ENCODE measurements at places on chromosomes 5 and 9.

- no peak overlapping the region for H3K27ac ChIP-seq
- DNase-seq, result no peak
- no peak overlapping the region for H3K4me3 ChIP-seq
- H3K36me3 ChIP-seq, result no peaks in the 10 kb centered on the region
- no peaks in the 10 kb centered on the region for H3K27me3 ChIP-seq
Measured at GRCh38 chr5:94391996-94392395, 226.4 kb downstream of the KIAA0825 start.

DNA sequence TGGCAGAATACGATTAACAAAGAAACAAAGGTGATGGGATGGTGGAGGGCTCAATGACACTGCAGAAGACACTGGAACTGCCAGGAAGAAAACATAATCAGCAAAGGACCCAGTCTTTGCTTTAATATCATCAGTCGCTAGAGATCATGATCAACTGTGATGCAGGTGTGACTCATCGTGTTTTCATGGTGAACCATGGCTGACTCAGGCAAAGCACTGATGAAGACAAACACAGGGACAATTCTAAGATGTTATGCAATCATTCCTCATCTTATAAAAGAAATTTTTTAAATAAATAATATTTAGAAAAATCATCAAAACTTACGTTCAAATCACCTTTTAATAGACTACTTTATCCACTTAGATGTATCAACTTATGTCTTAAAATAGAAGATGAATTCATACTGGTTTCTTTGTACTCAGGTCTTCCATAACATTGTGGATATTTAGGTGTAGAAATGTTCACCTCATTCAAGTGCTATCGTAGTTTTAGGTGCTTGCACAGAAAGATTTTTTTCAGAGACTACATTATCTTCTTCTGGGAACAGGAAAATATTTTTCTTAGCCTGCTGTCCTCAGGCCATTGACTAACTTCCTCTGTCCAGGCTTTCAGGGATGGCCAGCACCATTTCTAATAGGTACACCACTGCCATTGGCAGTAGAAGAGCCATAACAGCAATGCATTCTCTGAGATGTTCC, 673.4 kb upstream of the MEF2C start:
- no peak for DNase-seq
- H3K36me3 ChIP-seq, result no peaks in the 10 kb centered on the region
- H3K4me3 ChIP-seq, result no peak overlapping the region
- no peaks in the 10 kb centered on the region for H3K4me1 ChIP-seq
- H3K27ac ChIP-seq, result no peak overlapping the region

DNA sequence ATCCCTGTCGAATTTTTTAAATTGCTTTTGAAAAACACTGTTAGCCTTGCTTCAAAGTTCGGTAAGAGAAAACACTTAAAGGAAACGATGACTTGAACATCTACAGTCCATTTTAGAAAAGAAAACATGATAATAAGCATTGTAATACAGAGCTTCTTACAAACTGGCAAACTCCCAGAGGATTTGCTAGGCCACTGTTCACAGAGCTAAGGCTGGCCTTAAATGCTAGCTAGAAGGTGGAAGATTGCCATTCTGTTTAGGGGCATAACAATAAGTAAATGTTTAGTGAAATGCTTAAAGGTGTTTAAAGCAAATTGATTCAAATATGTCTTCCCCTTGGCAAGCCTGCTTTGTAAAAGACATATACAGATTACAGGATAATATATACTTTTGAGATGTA, 169.6 kb downstream of the TLE4 start:
- H3K4me3 ChIP-seq, result no peak overlapping the region
- no peaks in the 10 kb centered on the region for H3K4me1 ChIP-seq

DNA sequence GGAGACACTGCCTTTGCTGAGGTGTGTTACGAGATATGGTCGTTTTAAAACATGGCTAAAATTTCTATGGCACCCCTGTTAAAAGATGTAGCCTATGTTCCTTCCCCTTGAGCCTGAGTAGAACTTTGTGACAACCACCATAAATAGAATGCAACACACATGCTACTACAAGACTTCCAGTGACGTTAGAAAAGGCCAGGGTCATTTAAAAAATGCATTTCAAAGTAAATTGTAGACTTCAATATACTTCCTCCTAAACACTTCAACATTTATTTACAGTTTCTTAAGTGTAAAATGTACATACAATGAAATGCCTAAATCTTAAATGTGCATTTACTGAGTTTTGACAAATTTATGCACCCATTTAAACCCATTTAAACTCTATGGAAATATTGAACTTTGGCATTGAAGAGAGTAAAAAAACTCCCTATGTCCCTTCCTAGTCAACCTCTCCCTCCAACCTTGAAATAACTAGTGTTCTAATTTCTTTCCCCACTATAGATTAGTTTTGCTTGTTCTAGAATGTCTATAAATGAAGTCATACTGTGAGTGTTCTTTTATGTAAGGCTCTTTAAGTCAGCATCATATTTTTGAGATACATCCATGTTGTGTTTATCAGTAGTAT, 160.5 kb downstream of the SLC12A2 start:
- no peaks in the 10 kb centered on the region for H3K36me3 ChIP-seq
- no peaks in the 10 kb centered on the region for H3K27me3 ChIP-seq
- DNase-seq, result no peak
- no peaks in the 10 kb centered on the region for H3K4me1 ChIP-seq
- no peak overlapping the region for H3K4me3 ChIP-seq

- H3K27me3 ChIP-seq, result no peaks in the 10 kb centered on the region
- DNase-seq, result no peak
- no peaks in the 10 kb centered on the region for H3K4me1 ChIP-seq
- H3K4me3 ChIP-seq, result no peak overlapping the region
- H3K36me3 ChIP-seq, result no peaks in the 10 kb centered on the region
- no peak overlapping the region for H3K27ac ChIP-seq
Measured at GRCh38 chr5:180421672-180422071, 68.5 kb upstream of the GFPT2 start.

DNA sequence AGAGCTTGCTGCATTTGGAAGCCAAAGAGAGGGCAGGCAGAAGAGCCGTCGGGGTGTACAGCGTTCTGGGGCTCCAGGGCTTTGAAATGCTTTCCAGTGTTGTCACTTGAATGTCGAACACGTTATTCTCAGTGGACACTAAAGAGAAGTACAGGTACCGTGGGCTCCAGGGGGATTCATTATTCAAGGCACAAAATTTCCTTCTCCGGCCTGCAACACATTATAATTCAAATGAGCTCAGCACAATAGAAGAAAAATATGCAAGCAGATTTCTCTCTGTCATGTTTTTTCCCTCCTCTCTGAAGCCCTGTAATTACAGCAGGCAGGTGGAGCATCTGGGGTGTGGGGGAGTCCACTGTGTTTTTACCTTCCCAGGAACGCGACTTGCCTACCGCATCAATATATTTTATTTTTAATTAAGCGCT, 293.1 kb downstream of the ZSWIM6 start:
- H3K36me3 ChIP-seq, result no peaks in the 10 kb centered on the region
- H3K4me3 ChIP-seq, result no peak overlapping the region
- no peaks in the 10 kb centered on the region for H3K4me1 ChIP-seq
- H3K27ac ChIP-seq, result no peak overlapping the region
- DNase-seq, result no peak

DNA sequence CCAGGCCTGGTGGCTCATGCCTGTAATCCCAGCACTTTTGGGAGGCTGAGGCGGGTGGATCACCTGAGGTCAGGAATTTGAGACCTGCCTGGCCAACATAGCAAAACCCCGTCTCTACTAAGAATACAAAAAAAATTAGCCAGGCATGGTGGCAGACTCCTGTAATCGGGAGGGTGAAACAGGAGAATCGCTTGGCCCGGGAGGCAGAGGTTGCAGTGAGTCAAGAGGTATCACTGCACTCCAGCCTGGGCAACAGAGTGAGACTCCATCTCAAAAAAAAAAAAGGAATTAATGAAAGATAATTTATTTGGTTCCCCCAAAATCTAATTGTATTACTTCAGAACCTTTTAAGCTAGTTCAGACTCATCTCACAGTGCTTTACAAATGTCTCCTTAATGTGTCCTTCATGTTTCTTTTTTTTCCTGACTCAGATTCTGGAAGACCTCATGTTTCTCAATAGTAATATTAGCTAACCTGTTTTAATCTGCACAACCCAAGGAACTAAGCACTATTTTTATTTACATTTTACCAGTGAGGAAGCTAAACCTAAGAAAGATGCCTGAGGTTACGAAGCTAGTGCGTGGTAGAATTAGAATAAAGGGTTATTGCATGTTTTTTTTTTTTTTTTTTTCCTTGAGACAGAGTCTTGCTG, 15.1 kb downstream of the FAF2 start:
- H3K4me1 ChIP-seq, result no peaks in the 10 kb centered on the region
- H3K4me3 ChIP-seq, result no peak overlapping the region
- H3K27me3 ChIP-seq, result no peaks in the 10 kb centered on the region
- H3K27ac ChIP-seq, result no peak overlapping the region
- no peak for DNase-seq
- H3K36me3 ChIP-seq, result peaks cover 26% of the 10 kb centered on the region

GRCh38 chr9:130693101-130693425, 517 bp upstream of the EXOSC2 start:
- peaks cover 33% of the 10 kb centered on the region for H3K4me1 ChIP-seq
- no peaks in the 10 kb centered on the region for H3K27me3 ChIP-seq
- no peak for DNase-seq
- H3K36me3 ChIP-seq, result peaks cover 30% of the 10 kb centered on the region

GRCh38 chr5:124262991-124263571, 483.4 kb downstream of the ZNF608 start:
- no peaks in the 10 kb centered on the region for H3K36me3 ChIP-seq
- H3K4me1 ChIP-seq, result no peaks in the 10 kb centered on the region
- no peak overlapping the region for H3K4me3 ChIP-seq
- no peak for DNase-seq

DNA sequence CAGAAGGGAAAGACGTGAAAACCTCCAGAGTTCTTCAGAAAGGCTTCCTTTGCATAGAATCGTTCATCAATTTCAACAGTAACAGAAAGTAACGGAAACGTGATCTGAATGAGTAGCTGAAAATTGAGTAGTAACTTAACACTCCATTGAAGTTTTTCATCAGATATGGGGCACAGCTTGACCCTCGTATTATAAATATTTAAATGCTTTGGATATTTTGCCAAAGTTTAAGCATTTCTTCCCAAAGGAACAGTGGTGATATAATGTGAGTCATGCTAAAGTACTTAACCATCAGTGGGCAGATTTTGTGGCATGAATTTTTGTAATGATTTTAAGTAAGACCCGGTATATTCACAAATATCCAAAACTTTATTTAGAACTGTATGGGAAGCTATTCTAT, 67.4 kb upstream of the ADAMTS19 start:
- H3K27ac ChIP-seq, result no peak overlapping the region
- no peaks in the 10 kb centered on the region for H3K27me3 ChIP-seq
- no peaks in the 10 kb centered on the region for H3K36me3 ChIP-seq
- no peaks in the 10 kb centered on the region for H3K4me1 ChIP-seq
- DNase-seq, result no peak

DNA sequence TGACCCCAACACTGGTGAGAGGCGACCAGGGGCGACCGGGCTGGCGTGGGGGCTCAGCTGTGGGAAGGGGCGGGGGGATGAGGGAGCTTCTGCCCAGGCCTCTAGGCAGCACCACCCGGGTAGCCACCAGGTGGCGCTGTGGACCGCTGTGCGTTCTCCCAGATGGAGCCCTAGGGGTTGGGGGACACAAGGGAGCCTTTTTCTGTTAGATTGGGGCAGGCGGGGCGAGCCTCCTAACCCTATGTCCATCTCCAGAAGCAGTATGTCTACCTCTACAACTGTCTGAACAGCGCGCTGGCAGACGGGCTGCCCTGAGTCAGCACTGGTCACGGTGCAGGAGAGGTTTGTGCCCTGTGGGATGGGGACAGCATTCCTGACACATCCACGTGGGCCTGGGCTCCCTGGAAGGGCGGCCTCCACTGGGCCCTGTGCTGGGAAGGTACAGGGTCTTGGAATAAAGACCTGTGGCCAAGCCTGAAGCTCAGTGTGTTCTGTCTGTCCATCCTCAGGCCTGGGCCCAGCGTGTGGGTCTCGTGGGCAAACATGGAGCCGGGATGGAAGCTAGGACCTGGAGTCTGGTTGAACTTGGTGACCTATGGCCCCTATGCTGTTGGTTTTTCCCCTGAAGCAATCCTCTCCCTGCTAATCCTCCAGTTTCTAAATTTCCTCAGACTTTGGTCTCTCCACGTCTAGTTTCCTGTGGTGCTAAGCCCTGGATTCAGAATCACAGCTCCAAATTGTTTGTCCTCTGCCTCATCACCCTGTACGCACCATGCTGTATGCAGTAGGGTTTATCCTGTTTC, 23.1 kb upstream of the SPTLC1 start:
- no peaks in the 10 kb centered on the region for H3K36me3 ChIP-seq
- H3K4me1 ChIP-seq, result peaks cover 16% of the 10 kb centered on the region
- H3K4me3 ChIP-seq, result no peak overlapping the region
- DNase-seq, result peak; percentile 77

DNA sequence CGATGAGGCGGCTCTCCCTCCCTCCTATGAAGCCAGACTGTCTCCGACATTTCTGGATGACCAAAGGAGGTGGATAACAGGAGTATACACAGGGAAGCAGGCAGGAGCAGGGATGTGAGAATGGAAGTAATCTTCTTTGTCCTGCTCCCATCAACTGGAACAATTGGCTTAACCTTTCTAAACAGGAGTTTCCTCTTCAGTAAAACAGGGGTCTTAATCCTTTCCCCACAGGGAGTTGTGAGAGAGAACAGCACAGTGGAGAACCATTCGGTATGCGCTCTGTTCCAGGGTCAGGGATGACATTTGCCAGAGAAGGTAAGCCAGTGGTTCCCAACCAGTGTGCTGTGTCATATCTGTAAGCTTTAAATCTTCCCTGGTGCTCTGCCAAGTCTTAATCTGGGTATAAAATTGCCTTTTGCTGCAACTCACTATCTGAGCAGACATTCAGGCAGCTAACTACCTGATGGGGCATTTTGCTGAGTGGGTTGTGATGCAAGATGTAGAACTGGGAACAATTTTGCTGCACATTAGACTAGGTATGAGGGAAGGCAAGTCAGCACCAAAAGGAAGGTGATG, 294.8 kb upstream of the KIF2A start:
- H3K4me1 ChIP-seq, result no peaks in the 10 kb centered on the region
- H3K27ac ChIP-seq, result no peak overlapping the region
- peaks cover 3% of the 10 kb centered on the region for H3K27me3 ChIP-seq
- H3K36me3 ChIP-seq, result no peaks in the 10 kb centered on the region
